ENCODE measurements at places on chromosomes 12 and 14. TPM values are rescaled to one million over a fixed set of nuclear protein-coding genes. Genes with fewer than 3 reads are reported as not detected.

- DNase-seq: peak; percentile 18
These were observed 36.3 kb downstream of the RIN3 start for GRCh38 chr14:92549859-92550230.

Gene DBX2
- not detected for total RNA-seq

Gene KRT73
- total RNA-seq: not detected

GRCh38 chr12:26197832-26198231, 2.5 kb downstream of the SSPN start:
- DNase-seq: no peak

DNA sequence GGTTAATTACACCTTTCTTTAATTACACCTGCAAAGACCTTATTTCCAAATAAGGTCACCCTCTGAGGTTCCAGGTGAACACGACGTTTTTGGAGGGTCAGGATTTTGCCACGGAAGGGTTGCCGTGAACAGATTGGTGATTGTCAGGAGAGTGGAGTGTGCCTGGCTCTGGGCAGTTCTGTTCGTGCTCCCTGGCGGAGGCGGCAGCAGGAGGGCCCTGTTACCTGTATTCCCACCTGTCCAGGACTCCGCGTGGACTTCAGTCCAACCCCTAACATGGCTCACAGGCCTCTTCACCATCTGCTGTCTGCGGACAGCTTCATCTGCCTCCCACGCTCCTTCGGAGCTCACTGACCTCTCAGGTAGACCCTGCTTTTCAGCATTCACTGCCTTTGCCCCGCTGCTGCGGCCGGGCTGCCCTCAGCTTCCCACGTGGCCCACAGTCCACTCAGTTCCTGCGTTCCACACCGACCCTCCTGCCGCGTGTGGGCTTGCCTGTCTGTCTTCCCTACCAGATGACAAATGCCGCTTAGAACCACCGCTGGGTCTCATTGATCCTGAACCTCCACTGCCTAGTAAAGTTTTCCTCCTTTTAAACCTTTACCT, 187.5 kb upstream of the DIO3 start:
- DNase-seq: no peak

- peak; percentile 50 for DNase-seq
These were observed 65.9 kb downstream of the DDX51 start for GRCh38 chr12:132078190-132078589.

Gene TESPA1
- not detected for total RNA-seq

Gene GPR132
- total RNA-seq: under 0.01 TPM

DNA sequence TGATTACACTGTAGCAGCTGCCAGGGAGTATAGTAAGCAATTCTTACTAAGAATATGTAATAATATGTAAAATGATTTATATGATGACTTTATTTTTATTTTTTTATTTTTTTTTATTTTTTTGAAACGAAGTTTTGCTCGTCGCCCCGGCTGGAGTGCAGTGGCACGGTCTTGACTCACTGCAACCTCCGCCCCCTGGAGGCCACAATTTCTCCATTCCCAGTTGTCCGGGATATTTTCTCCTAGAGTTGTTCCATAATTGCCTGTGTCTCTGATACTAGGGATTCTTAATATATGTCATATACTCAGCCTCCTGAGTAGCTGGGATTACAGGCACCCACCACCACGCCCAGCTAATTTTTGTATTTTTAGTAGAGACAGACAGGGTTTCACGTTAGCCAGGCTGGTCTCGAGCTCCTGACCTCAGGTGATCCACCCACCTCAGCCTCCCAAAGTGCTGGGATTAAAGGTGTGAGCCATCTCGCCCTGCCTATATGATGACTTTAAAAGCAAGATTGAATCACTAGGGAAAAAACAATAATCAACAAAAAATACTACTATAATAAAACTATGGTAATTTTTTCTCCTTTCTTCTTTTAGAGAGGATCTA, 12.2 kb upstream of the ITPR2 start:
- peak; percentile 71 for DNase-seq

Gene PTPN21
- 14.2 TPM for total RNA-seq

DNA sequence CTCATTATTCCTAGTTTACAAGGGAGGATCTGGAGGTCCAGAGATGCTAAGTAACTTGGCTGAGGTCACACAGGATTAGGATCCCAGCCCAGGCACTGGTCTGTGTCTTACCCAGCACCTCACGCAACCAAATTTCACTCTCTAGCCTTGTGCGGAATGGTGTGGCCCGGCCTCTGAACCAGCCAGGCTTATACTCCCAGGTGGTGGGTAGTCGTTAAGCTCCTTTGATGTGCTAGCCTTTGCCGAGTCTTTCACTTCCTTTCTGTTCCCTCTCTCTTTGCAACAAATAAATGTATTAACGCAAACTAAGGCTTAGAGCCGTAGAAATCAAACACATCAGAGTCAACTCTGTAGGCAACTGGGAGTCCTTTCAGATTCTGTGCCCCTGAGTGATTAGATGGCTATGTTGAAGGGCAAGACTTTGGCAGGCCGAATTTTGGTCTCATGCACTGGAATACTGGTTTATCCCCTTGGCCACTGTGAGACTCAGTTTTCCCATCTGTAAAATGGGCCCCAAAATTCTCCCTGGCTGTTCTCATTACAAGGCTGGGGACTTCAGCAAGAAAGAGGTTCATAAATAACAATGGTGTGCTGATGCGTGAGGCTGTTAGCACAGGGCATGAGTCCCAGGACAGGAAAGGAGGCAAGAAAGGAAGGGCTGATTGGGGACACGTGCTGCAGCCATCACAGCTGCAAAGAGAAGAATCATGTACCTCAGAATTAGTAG, 126.3 kb downstream of the AACS start:
- no peak for DNase-seq

GRCh38 chr12:78712834-78713481, 151.6 kb upstream of the SYT1 start:
- DNase-seq: no peak

DNA sequence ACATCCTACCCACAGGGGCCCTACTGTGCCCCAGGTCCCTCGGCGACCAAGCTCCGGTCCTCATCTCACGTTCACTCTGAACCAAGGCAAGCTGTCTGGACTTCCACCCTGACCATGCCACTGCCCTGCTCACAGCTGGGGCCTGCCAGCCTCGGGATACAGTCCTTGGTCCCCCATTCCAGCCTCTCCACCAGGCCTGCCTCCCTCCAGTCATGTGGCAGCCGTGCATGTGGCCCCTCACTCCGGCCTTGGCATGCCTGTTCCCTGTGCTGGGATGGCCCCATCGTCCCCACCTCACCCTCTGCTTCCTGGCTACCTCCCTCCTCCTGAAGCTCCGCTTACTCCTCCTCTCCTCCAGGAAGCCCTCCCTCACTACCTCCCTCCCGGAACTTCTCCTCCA, 38.6 kb upstream of the DLK1 start:
- DNase-seq: no peak

- DNase-seq: no peak
These were observed 162.7 kb downstream of the EGLN3 start for GRCh38 chr14:33788161-33788560.

Gene SIX6
- not detected for total RNA-seq

Gene PARPBP
- total RNA-seq: 13.0 TPM

Gene COCH
- 9.0 TPM for total RNA-seq

Gene CLEC4D
- not detected for total RNA-seq

DNA sequence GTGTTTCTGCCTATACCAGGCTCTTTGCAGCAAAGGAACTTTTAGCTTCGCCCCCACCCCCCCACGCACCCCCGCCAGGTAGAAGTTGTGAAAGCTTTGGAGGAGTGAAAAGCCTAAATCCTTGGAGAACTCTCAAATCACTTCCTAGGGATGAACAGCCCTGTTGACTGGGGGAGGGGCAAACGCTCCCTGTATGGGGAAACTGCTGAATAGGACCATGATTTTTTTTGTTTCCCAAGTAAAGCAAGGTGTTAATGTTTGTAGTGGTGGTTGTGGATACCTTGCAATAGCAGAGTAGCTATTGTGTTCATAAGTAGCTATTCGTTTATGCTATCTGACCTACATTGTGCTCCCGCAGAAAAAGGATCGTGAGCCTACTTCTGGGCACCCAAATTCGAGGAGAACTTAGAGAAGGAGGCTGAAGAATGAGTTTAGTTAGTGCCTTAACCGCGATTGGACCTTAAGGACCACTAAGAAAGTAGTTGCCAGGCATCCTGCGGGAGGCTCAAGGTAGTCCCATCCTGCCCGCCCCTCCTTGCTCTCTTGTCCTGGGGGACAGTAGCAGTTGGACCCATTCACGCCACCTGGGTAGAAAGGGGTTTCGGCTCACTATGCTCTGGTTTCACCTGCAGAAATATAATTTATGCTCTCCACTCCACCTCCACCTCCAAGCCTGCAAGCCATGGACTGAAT, 901 bp upstream of the NFKBIA start:
- no peak for DNase-seq

Gene AHSA1
- total RNA-seq: 88.9 TPM

DNA sequence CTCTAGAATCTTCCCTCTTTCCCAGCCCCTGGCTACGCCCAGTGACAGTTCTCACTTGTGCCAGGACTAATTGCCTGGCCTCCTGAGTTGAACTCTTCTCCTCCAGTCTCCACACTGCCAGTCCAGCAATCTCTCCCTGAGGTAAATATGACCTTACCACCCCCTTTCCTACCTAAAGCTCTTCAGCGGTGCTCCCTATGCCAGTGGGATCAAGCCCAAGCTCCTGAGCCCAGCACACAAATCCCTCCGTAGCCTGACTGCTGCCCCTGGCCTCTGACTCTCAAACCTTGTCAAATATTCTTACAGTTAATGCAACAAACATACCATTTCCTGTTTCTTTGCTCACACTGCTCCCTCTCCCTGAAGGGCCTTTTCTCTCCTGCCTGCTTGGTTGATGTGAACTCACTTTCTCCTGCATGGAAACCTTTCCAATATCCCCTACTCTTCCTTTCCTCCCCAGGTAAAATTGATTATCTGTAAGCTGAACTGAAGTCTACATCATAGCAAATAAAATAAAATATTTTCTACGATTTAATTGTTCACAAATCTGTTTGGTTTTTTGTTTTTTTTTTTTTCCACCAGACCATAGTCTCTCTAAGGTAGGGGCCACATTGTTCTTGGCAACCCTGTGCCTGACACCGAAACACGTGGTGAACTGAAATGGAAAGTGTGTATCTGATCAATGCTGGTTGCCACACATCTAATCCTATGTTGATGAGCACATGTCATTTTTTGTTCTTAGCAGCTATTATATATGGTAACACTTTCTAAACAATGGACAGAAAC, 147.5 kb downstream of the SLC38A6 start:
- no peak for DNase-seq

Gene MED13L
- total RNA-seq: 189 TPM

Gene ZNF385A
- total RNA-seq: 2.2 TPM

GRCh38 chr12:98803468-98804209, 158.5 kb downstream of the APAF1 start:
- no peak for DNase-seq

DNA sequence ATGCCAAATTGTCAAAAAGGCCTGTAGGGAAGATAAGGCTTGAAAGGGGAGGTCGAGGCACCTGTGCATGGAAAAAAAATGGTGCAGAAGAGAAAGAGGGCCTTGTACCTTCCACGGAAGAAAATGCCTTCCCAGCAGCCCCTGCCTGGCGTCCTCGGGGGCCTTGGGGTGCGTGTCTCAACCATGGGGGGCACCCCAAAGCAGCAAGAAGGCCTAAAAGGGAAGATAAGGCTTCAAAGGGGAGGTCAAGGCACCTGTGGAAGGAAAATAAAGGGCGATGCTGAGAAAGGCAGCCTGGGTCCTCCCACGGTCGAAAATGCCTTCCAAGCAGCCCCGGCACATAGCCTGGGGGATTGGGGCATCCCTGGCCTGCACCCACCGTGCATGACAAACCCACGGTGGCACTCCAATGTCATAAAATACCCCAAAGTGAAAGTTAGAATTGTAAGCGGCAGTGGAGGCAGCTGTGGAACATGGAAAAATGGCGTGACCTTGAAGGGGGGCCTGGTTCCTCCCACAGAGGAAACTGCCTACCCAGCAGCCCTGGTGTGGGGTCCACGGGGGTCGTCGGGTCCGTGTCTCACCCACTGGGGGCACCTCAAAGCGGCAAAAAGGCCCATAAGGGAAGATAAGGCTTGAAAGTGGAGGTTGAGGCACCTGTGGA, 275.0 kb downstream of the ALG10 start:
- no peak for DNase-seq

GRCh38 chr14:90698379-90698869, 117.8 kb downstream of the TTC7B start:
- DNase-seq: peak; percentile 68

Gene FAM234B
- total RNA-seq: 10.8 TPM

Gene C1QL4
- not detected for total RNA-seq

DNA sequence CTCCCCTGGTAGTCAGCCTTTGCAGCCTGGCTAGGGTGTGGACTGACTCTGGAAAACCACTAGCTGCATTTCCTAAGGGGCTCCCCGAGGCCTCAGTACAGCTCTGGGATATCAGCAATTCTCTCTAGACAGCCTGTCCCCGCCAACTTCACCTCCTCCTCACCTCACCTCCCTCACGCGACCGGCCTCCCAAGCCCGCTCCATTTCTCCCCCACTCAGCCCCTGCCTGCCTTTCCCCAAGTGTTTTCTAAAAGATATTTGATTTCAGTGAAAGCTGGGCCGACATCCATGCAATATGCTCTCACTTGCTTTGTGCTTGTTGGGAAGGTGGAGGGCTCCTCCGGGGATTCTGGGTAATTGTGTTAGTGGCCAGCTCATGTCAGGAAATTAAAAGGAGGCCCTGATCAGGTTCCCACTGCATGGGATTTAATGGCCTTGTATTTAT, 91.8 kb downstream of the ESRRB start:
- no peak for DNase-seq

DNA sequence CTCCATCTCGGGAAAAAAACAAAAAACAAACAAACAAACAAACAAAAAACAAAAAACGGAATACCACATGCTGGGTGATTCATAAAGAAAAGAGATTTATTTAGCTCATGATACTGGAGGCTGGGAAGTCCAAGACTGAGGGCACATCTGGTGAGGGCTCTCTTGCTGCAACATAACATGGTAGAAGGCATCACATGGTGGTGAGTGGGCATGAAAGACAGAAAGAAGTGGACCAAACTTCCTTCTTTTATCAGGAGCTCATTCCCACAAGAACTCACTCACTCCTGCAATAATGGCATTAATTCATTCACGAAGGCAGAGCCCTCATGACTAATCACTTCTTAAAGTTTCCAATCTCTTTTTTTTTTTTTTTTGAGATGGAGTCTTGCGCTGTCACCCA, 8.0 kb upstream of the LGMN start:
- no peak for DNase-seq

Gene EFS
- total RNA-seq: 7.8 TPM

Data from fibroblast of villous mesenchyme (primary cell).